ENCODE measurements at places on chromosomes 7 and 10.

GRCh38 chr10:130430291-130430690 is 294.1 kb downstream of the GLRX3 start:
- no peak for DNase-seq

- DNase-seq = peak; percentile 33
Measured at GRCh38 chr7:51316262-51316665, 345 bp downstream of the COBL start.

DNA sequence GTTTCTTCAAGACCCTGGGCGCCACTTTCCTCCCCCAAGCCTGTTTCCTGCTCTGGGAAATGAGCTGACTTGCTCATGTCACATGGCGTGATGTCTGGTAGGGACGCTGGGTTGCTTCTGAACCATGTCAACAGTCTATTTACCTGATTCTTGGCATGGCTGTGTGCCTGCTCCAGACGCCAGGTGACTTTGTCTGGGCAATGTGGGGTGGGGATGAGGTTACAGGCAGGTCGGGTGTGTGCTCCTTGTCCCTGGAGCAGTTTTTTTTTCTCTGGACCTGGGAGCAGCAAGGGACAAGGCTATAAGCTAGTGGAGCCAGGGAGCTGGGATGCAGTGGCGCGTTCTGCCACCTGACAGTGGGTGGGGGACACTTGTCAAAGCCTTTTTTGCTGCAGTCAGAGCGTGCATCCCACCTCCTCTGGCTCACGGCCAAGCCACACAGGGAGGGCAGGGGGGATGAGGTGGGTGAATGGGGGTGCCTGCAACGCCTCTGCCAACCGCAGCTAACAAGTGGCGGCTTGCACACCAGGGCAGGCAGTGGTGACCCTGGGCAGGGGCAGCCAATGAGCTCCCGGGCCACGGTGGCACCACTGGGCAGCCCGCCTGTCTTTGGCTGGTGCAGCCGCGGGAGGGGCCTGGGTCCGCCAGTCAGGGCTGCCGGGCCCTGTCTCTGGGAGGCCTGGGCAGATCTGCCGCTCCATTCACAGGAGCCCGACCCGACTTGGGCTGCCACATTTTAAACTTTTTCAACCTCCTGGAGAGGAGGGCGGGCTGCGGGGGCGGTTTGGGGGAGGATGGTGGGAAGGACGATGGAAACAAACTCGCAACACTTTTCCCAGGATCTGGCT is 22.9 kb downstream of the DNAJB12 start:
- DNase-seq = peak; percentile 97

DNA sequence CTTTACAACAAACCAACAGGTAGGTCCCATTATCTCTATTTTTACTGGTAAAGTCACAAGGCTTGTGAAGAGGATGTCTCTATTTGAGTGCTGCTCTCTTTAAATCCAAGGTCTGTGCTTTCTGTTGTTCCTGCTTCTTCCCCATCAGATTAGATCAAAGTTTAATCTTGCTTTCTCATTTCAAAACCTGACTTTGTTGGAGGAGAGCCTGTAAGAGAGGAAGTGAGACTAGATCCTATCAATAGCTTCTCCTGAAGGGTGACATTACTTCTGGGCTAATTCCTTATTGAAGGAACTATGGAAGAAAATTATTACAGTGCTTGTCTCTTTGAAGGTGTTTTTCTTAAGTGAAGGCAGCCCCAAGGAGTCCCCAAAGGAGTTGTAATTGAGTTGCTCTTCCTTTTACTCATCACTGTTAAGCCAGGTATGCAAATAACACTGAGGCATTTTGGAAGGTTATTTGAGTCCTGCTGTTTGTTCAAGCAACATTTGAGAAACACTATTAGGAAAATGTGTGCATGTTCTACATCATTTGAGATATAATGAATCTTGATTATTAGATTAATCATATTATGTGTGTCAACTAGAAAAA is 146.2 kb upstream of the MBL2 start:
- DNase-seq = peak; percentile 26

GRCh38 chr7:69060516-69060915 is 537.8 kb upstream of the AUTS2 start:
- peak; percentile 24 for DNase-seq

- DNase-seq = peak; percentile 68
Measured at GRCh38 chr10:59895629-59896116, 10.7 kb downstream of the CCDC6 start.

- DNase-seq = no peak
Measured at GRCh38 chr7:44697136-44698045, 51.3 kb upstream of the ZMIZ2 start.

GRCh38 chr10:64708884-64709681 is 1187.9 kb downstream of the REEP3 start:
- no peak for DNase-seq

Data from mesendoderm (in vitro differentiated cells).